HFFc6 (cell line): ENCODE measurements at places on chromosomes 7 and 10. TPM values are rescaled to one million over a fixed set of nuclear protein-coding genes. Genes with fewer than 3 reads are reported as not detected.

DNA sequence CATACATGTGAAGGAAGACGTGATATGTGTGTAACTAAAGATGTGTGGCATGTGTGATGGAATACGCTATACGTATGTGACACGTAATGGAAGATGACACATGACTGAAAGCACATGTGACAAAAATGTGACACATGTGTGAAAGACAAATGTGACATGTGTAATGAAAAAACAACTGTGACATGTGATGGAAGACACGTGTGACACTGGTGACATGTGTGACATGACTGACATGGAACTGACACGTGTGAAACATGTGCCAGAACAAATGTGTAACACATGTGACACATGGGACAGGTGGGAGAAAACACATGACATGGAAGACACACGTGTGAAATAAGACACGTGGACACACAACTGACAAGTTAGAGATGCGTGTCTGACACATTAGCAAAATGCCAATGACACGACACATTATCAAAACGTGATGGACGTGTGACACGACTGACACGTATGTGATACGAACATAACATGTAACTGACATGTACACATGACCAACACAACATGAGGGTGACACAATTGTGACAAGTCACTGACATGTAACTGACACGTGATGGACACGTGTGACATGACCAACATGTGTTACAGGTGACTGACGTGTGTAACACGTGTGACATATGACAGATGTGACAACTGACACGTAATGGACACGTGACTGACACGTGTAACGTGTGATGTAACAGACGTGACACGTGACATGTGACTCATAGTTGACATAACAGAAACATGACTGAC, 24.4 kb downstream of the CRPPA start:
- peak overlapping the region; percentile 70 for H3K4me3 ChIP-seq
- no peak for DNase-seq
- peaks cover 26% of the 10 kb centered on the region for H3K36me3 ChIP-seq
- peak overlapping the region; percentile 61; the same call in 1 of the 2 replicates for H3K27ac ChIP-seq

- no peak overlapping the region for H3K4me3 ChIP-seq
- H3K4me1 ChIP-seq, result peaks cover 57% of the 10 kb centered on the region
- no peak for DNase-seq
- no peaks in the 10 kb centered on the region for H3K27me3 ChIP-seq
Observed at GRCh38 chr10:109975244-109976190, 32.3 kb upstream of the ADD3 start.

GRCh38 chr10:131111471-131112080, 199.9 kb downstream of the TCERG1L start:
- no peak for DNase-seq
- H3K4me3 ChIP-seq, result no peak overlapping the region
- H3K27ac ChIP-seq, result no peak overlapping the region
- no peaks in the 10 kb centered on the region for H3K4me1 ChIP-seq

MYL10 gene
- total RNA-seq, result not detected in 3 replicates

IQUB gene
- total RNA-seq, result not detected in 3 replicates

OPN4 gene
- not detected in 2 replicates for total RNA-seq

LIPM gene
- not detected in 3 replicates for total RNA-seq

DNA sequence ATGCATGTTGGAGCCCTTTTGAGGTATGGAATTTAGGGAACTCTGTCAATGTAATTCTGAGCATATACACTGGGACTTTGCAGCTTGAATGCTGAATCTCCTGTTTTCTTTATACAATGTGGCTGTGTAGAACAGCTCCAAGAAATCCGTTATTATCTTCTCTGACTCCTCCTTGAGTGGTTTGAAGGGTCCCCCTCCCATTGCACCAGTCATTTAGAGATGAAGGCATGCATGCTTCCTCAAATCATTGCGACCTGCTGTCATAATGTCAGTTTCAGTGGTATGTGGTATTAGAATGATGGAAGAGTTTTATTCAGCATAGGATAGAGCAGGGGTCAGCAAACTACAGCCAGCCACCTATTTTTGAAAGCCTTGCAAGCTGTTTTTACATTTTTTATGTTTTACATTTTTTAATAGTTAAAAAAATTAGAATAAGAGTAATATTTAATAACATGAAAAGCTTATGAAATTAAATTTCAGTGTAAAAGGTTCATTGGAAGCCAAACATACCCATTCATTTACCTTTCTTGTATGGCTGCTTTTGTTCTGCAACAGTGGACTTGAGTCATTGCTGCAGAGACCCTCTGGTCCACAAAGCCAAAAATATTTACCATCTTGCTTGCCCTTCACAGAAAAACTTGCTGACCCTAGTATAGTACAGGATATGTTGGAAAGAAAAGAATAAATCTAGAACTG, 8.1 kb downstream of the STK17A start:
- DNase-seq, result no peak
- peak overlapping the region; percentile 52 for H3K4me3 ChIP-seq
- H3K27ac ChIP-seq, result peak overlapping the region; percentile 64

- no peaks in the 10 kb centered on the region for H3K4me1 ChIP-seq
- no peaks in the 10 kb centered on the region for H3K36me3 ChIP-seq
- H3K4me3 ChIP-seq, result no peak overlapping the region
- H3K27ac ChIP-seq, result no peak overlapping the region
- no peak for DNase-seq
Observed at GRCh38 chr7:142337054-142338001, 79.5 kb upstream of the PRSS58 start.

- DNase-seq, result no peak
- no peak overlapping the region for H3K4me3 ChIP-seq
- no peak overlapping the region for H3K27ac ChIP-seq
- peaks cover 33% of the 10 kb centered on the region for H3K4me1 ChIP-seq
- peaks cover 6% of the 10 kb centered on the region; the same call in 1 of the 2 replicates for H3K36me3 ChIP-seq
- H3K27me3 ChIP-seq, result peaks cover 3% of the 10 kb centered on the region; the same call in 1 of the 2 replicates
Observed at GRCh38 chr10:87634311-87634710, 25.4 kb upstream of the PAPSS2 start.

- H3K27me3 ChIP-seq, result no peaks in the 10 kb centered on the region; the same call in 1 of the 2 replicates
- peak within 1 kb of the TSS; percentile 89 for H3K4me3 ChIP-seq
- DNase-seq, result peak; percentile 72
- peak within 1 kb of the TSS; percentile 65 for H3K27ac ChIP-seq
Observed at GRCh38 chr7:55018361-55019190, at the start of gene EGFR. TSS of gene EGFR (plus strand) at chr7:55019017. CDS start at chr7:55019278, 261 bp downstream.

MICALL2 gene
- 15.6 to 21.6 TPM (median 16.3 TPM) in 3 replicates for total RNA-seq

NKX2-3 gene
- total RNA-seq, result not detected in 3 replicates

KLLN gene
- total RNA-seq, result 0.65 to 1.1 TPM (median 0.71 TPM) in 3 replicates

HABP2 gene
- total RNA-seq, result not detected in 3 replicates

DNA sequence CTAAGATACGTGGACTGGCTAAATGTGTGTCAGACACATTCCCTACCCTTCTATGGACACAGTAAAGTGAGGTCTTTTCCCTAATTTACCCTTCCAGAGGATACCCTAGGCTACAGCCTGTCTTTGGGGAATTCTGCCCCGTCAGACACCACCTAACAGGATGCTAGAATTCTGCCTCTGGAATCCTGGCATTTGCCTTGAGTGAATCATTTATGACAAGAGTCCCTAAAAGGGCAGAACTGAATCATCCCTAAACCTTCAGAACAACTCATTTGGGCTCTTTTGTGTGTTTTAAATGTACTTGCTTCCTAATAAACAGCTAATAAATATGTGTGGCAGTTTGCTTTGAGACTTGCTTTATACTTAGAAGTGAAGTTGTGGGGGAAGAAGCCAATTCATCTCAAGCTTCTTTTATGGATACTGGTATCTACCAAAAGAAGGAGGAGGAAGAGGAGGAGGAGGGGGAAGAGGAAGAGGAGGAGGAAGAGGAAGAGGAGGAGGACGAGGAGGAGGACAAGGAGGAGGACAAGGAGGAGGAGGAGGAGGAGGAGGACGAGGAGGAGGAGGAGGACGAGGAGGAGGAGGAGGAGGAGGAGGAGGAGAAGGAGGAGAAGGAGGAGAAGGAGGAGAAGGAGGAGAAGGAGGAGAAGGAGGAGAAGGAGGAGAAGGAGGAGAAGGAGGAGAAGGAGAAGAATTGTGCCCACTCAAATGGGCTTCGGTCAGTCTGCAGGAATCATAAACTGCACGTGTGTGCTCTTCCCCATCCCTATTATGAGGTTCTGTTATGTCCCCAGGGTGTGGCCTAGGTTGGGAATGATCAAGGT, 27.1 kb downstream of the PARP12 start:
- peak overlapping the region; percentile 78 for H3K4me3 ChIP-seq
- H3K27ac ChIP-seq, result peak overlapping the region; percentile 81
- peaks cover 1% of the 10 kb centered on the region; the same call in 1 of the 2 replicates for H3K27me3 ChIP-seq
- peak; percentile 76 for DNase-seq
- H3K4me1 ChIP-seq, result peaks cover 74% of the 10 kb centered on the region
- H3K36me3 ChIP-seq, result peaks cover 8% of the 10 kb centered on the region

DNA sequence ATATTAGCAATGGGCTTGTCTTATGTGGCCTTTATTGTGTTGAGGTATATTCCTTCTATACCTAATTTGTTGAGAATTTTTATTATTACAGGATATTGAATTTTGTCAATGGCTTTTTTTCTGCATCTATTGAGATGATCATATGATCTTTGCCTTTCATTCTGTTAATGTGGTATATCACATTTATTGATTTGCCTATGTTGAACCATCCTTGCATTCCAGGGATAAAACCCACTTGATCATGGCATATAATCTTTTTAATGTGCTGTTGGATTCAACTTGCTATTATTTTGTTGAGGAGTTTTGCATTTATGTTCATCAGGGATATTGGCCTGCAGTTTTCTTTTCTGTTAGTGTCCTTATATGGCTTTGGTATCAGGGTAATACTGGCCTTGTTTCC, 91.8 kb upstream of the KLF14 start:
- no peak for DNase-seq
- H3K27me3 ChIP-seq, result no peaks in the 10 kb centered on the region
- H3K4me1 ChIP-seq, result peaks cover 35% of the 10 kb centered on the region
- no peak overlapping the region for H3K27ac ChIP-seq
- no peak overlapping the region for H3K4me3 ChIP-seq

DNA sequence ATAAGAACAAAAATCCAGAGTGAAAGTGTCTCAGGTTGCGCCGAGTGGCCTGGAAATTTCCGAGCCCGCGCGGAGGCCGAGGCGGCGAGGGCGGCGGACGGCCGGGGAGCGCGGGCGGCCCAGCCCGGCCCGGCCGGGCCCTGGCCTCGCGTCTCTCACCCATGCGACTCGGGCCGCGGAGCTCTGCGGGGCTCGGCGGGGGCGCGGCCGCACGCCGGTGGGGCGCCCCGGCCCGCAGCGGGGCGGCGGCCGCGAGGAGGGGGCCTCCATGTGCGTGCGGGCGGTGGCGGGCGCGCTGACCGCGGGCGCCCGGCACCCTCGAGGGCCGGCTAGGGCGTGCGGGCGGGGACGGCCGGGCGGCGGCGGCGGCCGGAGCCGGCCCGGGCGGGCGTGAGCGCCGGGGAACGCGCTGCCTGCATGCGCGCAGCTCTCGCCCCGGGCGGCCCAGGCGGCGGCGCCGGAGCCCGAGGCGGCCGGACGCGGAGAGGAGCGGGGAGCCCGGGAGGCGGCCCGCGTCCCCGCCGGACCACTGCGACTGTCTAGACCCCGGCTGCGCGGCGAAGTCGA, 302 bp upstream of the EN2 start:
- no peaks in the 10 kb centered on the region for H3K36me3 ChIP-seq
- DNase-seq, result no peak
- H3K27ac ChIP-seq, result no peak overlapping the region
- H3K4me3 ChIP-seq, result no peak overlapping the region

SERPINE1 gene
- total RNA-seq, result 982 to 2,092 TPM (median 1,534 TPM) in 3 replicates

LRRC72 gene
- total RNA-seq, result not detected in 3 replicates

- no peaks in the 10 kb centered on the region for H3K36me3 ChIP-seq
- DNase-seq, result peak; percentile 39
- no peak overlapping the region for H3K4me3 ChIP-seq
- peaks cover 2% of the 10 kb centered on the region; the same call in 1 of the 2 replicates for H3K27me3 ChIP-seq
- peaks cover 12% of the 10 kb centered on the region; the same call in 1 of the 2 replicates for H3K4me1 ChIP-seq
- no peak overlapping the region for H3K27ac ChIP-seq
Observed at GRCh38 chr7:128425850-128426249, 16.1 kb upstream of the IMPDH1 start.

GRCh38 chr10:96998329-96998888, 166.3 kb downstream of the LCOR start:
- peaks cover 2% of the 10 kb centered on the region; the same call in 1 of the 2 replicates for H3K27me3 ChIP-seq
- DNase-seq, result peak; percentile 45
- no peaks in the 10 kb centered on the region for H3K36me3 ChIP-seq
- peaks cover 17% of the 10 kb centered on the region for H3K4me1 ChIP-seq

GRCh38 chr10:77201135-77202106, 436.2 kb downstream of the KCNMA1 start:
- H3K27me3 ChIP-seq, result no peaks in the 10 kb centered on the region
- H3K4me3 ChIP-seq, result no peak overlapping the region; the same call in 1 of the 2 replicates
- H3K36me3 ChIP-seq, result peaks cover 25% of the 10 kb centered on the region
- H3K27ac ChIP-seq, result peak overlapping the region; percentile 9; the same call in 1 of the 2 replicates
- peaks cover 57% of the 10 kb centered on the region for H3K4me1 ChIP-seq

SEMA3D gene
- 19.8 and 22.1 TPM in 2 replicates for total RNA-seq

STEAP4 gene
- not detected in 3 replicates for total RNA-seq

- DNase-seq, result no peak
- no peaks in the 10 kb centered on the region; the same call in 1 of the 2 replicates for H3K27me3 ChIP-seq
- H3K27ac ChIP-seq, result no peak overlapping the region
Observed at GRCh38 chr10:59892697-59893096, 13.7 kb downstream of the CCDC6 start.

- no peak overlapping the region for H3K27ac ChIP-seq
- H3K4me1 ChIP-seq, result peaks cover 20% of the 10 kb centered on the region
- H3K36me3 ChIP-seq, result peaks cover 23% of the 10 kb centered on the region
- no peak for DNase-seq
- H3K4me3 ChIP-seq, result no peak overlapping the region
Observed at GRCh38 chr7:22425361-22425760, 68.4 kb upstream of the RAPGEF5 start.

SLC16A9 gene
- total RNA-seq, result not detected in 3 replicates

GRCh38 chr7:1894313-1894900, 224.3 kb downstream of the ELFN1 start:
- H3K36me3 ChIP-seq, result peaks cover 9% of the 10 kb centered on the region; the same call in 1 of the 2 replicates
- DNase-seq, result no peak
- H3K27ac ChIP-seq, result no peak overlapping the region

GRCh38 chr7:21971780-21972396, 26.2 kb upstream of the CDCA7L start:
- no peaks in the 10 kb centered on the region; the same call in 1 of the 2 replicates for H3K4me1 ChIP-seq
- no peak for DNase-seq
- H3K27me3 ChIP-seq, result peaks cover 3% of the 10 kb centered on the region
- H3K27ac ChIP-seq, result no peak overlapping the region

HIF1AN gene
- total RNA-seq, result 58.6 to 62.0 TPM (median 60.1 TPM) in 3 replicates
